Stimulated activated CD4-positive, alpha-beta T cell treated with anti-CD3 and anti-CD28 coated beads, Interleukin-1b, Interleukin-23, amount 100 ng/mL, for 1 hour (primary cell): ENCODE measurements at places on chromosomes 1 and 21.
A peak's percentile ranks its signal among the peaks of the same experiment; 100 is the strongest.

DNA sequence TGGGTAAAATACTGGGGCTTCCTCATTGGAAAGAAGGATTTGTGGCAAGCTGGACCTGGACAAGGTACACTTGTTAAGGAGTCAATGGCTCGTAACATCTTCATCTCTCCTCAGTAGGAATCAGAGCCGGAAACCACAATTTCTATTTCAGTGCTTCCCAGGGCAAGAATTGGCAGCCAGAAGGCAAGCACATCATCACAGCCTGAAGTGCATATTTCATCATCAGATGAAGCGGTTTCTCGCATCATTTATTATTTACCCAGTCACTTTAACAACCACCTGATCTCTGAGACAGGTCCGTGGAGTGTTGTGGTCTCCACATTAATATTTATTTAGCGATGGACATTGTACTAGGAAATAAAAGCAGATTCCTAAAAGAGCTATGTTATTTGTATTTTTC is 55.0 kb downstream of the KCNJ15 start:
- DNase-seq: no peak

DNA sequence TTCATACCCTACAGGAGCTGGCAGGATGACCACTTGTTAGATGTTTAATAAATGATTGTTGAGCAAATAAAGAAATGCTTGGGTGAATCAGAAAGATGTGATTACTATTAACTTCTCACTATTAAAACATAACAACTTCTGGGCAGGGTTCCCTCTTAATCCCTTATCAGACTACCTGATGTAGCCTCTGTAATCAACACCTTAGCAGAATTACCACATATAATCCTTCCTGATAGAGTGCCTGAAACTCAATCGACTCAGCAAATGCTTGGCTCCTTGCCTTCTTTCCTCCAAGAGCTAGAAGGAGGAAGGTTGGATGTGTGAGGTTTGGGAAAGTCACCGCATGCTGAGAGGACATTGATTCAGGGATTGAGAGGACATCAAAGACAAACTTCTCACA is 34.8 kb upstream of the DSCAM start:
- DNase-seq: no peak

DNA sequence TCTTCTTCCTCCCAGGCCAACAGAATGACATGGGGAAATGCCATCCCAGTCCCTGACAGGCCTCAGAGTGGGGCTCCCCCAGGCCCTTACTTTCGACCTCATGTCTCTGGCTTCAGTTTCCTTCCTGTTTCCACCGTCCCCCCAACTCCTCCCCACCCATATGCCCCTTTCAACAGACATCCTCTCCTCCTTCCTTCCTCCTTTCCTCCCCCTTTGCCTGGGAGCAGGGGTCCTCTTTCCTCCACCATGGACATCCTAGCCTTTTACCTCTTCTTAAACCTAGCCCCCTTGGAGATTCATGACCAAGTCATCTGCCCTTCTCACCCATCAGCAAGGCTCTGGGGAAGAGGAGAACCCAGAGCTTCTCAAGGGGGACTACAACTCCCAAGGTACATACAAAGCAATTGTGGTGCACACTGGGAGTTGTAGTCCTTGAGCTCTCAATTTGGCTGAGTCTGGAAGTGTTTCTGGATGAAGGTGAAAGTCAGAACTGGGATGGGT is 4.0 kb downstream of the ZBTB7B start:
- no peak for DNase-seq

- no peak for DNase-seq
Observed at GRCh38 chr1:182059936-182060335, 1.6 kb downstream of the ZNF648 start.

- no peak for DNase-seq
Observed at GRCh38 chr1:156807627-156808026, 9.0 kb downstream of the SH2D2A start.

GRCh38 chr1:227946624-227947385 is 927 bp downstream of the WNT9A start:
- DNase-seq: peak; percentile 21
